ENCODE measurements at places on chromosomes 4 and X.
A peak's percentile ranks its signal among the peaks of the same experiment; 100 is the strongest.

GRCh38 chrX:85159644-85160043, 83.9 kb downstream of the SATL1 start:
- no peak for DNase-seq

DNA sequence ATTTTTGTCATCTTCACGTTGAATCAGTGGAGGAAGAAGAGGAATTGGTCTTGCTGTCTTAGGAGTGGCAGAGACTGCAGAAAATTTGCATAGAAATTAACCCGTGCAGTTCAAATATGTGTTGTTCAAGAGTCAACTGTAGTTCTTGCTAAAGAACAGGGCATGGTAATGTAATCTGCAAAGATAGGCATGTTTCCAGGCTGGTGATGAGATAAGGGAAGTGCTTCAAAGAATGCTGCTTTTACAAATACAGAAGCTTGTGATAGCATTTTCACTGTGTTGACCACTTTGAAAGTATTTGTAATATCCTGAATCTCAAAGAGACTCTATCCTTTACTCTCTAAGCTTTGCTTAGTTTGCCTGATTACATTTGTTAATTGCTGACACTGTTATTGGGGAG, 60.1 kb downstream of the PRRG1 start:
- no peak for DNase-seq

GRCh38 chr4:162265802-162266201, 102.0 kb upstream of the FSTL5 start:
- no peak for DNase-seq

DNA sequence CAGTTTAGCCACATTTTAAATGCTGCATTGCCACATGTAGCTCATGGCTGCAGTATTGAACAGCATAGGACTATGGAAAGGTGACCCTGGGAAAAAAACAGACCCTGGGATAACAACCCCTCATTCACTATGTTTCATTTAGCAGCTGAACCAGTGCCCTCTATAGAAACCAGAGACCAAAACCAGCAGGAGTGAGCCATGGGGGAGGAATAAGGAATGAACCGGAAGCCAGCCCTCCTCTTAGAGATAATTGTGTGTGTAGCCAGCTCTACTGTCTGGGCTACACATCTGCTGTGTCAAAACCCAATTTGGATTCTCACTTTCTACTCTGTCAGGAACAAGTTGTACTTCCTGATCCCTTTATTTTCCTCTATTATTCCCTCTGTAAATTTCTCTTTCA, 158.5 kb upstream of the S100G start:
- DNase-seq: no peak

DNA sequence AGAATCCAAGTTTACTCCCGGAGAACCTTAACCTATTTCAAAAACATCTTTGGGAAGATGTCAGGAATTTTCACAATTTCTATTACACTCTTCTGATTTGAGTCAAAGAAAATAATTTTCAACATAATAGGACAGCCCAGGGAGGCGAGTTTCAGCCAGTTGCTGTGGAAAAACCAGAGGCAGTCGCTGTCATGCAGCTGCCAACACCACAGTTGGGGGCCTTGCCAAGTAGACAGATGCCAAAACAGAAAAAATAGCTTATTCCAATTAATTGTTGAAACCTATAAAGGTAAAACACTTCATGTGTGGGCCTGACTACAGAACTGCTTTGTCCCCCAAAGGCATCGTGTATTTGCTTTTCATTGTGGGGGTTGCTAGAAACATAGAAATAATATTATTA, 225.8 kb downstream of the DMD start:
- DNase-seq: no peak

DNA sequence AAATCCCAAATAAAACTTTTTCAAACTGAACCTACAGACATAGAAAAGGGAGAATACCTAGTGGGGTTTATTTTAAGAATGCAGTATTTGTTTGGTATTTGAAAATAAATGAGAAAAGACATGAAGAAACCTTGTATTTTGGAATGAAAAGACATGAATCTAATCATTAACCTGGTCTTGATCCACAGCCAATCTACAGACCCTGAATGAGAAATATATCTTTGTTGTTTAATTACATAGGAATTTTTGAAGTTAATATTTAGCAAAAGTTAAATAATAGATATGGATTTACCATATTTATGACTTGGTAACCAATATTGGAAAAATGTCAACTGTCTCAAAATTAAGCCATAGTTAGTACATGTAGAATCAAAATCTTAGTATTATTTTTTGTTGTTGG, 76.8 kb downstream of the MAGEA10 start:
- DNase-seq: no peak

DNA sequence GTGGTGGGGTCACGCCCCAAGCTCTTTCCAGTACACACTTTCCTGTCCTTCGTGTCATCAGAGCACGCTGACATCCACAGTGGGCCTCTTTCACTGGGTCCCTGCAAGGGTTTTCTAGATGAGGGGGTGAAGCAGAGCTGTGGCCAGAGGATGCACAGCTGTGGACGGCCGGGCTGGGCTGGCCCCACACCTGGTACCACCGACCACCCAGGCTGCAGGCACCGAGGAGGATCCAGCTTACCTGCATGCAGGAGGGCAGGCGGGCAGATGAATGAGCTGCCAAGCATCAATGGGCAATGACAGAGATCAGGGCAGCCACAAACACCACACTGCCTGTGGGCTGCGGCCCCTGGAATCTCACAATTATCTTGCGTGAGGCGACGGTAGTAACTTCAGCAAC, 9.5 kb upstream of the GRPEL1 start:
- DNase-seq: no peak

- no peak for DNase-seq
These were observed 637.2 kb upstream of the CPEB2 start for GRCh38 chr4:14364953-14365536.

DNA sequence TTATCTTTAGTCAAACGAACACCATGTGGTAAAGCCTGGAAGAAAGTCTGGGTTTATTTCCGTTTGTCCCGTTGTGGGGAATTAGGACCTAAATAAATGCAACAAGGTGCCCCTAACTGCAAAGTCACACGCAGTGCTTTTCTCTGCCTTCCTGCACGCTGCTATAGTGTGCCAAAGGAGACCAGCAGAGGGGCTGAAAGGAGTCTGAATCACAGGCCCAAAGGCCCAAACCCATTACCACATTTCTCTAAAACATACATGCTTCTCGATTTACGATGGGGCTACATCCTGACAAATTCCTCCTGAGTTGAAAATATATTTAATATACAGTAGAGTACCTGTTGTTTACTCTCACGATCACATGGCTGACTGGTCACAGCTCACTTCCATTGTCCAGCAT, 4.5 kb downstream of the VEGFC start:
- DNase-seq: no peak

DNA sequence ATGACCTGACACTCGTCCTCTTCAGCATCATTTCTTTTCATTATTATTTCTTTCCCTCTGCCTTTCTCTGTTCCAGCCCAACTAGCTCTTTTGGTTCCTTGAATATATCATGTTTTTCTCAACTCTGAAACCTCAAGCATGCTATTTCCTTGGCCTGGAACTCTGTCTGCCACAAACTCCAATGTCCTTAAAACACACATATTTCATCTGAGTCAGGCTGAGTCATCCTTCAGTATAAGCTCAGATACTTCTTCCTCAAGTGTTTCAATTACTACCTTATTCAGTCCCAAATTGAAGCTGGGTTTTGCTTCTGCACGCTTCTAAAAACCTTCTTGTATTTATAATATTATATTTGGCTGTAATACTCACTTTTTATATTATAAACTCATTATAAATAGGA, 424.2 kb downstream of the PDGFC start:
- DNase-seq: no peak

GRCh38 chrX:11171956-11172355, 60.8 kb downstream of the HCCS start:
- DNase-seq: no peak

GRCh38 chrX:138769918-138770317, 58.4 kb upstream of the FGF13 start:
- no peak for DNase-seq

GRCh38 chr4:168744021-168744420, 247.2 kb downstream of the PALLD start:
- DNase-seq: no peak

GRCh38 chr4:80201252-80202151, 4.2 kb downstream of the PRDM8 start:
- no peak for DNase-seq

GRCh38 chr4:14726441-14726840, 275.8 kb upstream of the CPEB2 start:
- no peak for DNase-seq

DNA sequence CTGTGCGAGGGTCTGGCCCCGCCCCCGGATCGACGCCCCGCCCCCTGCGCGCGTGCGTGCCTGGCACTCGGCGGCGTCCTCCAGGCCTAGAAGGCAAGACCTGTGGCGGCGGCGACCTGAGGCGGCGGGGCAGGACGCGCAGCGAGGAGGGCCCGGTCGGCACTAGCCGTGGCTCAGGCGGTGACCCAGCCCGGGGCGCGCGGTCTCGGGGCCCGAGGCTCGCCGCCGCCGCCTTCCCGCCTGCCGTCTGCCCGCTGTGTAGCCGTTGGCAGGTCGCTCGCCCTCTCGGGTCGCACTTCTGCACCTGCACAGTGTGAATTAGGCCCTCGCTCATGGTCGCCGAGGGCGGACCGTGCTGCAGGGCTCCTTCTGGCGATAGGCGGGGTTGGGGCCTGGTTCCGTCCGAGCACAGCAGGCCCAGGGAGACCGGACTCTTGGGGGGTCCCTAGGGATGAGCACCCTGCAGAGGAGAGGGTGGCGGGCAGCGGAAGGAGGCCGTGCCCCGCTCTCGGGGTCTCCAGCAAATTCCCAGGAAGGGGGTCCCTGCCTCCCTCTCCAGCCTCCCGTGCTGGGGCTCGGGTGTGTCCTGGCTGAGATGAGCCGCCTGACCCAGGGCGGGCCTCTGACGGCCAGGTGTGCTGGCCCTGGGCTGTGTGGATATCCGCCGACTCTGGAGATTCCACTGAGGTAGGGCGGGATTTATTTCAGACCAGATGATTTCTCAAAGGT, 557 bp upstream of the FAM53A start:
- peak; percentile 99 for DNase-seq

GRCh38 chr4:122873146-122873545, 46.5 kb downstream of the FGF2 start:
- no peak for DNase-seq

DNA sequence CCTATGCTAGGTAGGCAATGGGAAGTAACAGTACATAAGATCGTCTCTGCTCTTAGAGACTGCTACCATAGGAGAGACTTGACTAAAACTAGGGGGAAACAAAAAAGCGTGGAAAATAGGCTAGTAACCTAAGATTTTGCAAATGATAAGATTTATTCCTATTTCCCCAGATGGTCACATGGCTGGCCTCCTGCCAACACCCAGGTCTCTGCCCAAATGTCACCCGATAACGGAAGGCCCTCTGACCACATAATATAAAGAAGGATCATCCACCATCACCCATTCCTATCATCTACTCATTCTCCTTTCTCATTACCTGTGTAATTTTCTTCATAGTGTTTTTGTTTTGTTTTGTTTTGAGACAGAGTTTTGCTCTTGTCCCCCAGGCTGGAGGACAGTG, 4.7 kb downstream of the LAMP2 start:
- DNase-seq: no peak

DNA sequence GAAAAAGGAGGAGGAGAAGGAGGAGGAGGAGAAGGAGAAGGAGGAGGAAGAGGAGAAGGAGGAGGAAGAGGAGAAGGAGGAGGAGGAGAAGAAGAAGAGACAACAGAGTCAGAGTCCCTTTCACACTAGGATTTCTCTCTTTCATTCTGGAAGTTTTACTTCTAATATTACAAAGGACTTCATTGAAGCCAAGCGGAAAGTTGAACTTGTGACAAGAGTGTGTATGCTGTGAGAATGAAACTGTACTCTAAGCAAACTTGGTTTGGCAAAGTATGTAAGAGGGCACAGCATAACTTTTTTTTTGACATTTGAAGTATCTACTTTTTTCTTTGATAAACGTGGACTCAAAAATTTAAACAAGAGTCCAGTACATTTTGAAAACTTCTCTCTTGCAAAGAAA, 48.0 kb downstream of the CXCL8 start:
- no peak for DNase-seq
